ENCODE measurements at places on chromosomes 2 and 18.

GRCh38 chr18:39208729-39209128 lies 1643.1 kb upstream of the CELF4 start:
- DNase-seq = no peak

- no peak for DNase-seq
These were observed 39.4 kb upstream of the ATL2 start for GRCh38 chr2:38416296-38417036.

DNA sequence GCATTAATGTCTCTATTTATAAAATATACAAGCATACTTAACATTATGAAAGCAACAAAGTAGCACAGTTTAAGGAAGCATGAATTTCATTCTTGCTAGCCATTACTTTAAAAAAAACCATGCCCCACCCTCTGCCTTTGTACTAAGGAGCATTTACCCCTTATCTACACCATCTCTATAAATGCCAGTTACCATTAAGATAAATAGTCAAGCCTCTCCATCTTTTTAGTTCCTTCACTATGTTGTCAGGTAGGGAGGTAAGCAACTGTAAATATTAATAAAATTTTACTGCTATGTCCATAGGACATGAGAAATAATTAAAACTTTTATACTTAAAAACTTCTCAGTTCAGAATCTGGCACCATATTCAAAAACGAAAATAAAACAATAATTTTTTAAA lies 42.1 kb downstream of the ROCK1 start:
- no peak for DNase-seq

DNA sequence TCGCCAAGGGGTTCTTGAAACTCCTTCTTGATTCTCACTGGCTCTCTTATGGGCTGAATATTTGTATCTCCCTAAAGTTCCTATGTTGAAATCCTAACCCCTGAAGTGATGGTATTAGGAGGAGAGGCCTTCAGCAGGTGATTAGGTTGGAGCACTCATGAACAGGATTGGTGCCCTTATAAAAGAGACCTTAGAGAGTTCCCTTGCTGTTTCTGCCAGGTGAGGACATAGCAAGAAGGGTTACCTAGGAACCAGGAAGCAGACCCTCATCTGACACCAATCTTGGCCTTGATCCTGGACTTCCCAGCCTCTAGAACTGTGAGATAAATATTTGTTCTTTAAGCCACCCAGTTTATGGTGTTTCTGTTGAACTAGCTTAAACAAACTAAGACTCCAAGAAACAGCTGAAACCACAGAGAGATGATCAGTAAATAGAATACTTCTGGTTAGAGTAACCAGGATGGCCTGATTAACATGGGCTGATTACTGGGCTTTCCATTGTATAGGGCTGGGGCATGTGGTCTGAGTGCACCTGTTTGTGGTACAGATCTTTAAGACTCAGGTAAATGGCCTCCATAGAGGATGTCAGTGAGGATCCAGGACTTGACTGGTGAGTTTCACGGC lies 7.7 kb upstream of the CDC42EP3 start:
- DNase-seq = no peak

DNA sequence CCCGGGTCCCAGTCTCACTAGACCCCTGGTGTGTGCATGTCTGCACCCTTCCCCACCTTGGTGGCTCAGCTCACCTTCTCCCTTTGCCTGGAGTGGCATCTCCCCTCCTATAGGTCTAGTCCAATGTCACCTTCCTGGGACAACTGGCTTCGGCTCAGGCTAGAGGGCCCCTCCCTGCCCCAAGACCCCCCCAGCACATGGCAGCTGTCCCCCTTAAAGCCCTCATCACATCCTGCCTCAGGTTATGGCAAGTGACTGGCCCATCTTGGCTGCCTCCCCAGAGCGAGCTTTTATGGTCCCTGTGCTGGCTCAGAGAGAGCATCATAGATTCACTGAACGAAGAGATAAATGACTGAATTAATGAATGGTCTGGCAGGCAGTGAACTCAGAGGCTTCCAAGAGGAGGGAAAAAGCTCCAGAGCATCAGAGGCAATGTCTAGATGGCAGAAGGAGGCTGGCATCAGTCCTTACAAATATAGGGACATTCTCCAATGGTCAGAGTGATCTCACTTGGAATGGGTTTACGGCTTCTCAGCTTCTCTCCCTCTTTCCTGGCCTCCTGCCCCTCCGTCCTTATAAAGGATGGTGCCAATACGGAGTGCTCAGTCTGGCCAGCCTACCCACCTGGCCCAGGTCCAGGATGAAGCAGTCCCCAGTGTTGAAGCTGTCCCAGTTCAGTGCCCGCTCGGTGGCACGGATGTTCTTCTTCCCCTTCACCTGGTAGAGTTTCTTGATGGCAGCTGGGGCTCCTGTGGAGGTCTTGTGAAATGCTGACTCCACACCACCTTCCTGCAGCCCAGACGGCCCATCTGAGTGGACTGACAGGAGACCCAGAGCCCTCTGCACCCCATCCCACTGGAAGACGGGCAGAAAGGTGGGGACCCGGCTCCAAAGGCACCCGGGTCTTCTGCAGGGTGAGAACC lies 9.4 kb downstream of the CAPG start:
- DNase-seq = no peak

DNA sequence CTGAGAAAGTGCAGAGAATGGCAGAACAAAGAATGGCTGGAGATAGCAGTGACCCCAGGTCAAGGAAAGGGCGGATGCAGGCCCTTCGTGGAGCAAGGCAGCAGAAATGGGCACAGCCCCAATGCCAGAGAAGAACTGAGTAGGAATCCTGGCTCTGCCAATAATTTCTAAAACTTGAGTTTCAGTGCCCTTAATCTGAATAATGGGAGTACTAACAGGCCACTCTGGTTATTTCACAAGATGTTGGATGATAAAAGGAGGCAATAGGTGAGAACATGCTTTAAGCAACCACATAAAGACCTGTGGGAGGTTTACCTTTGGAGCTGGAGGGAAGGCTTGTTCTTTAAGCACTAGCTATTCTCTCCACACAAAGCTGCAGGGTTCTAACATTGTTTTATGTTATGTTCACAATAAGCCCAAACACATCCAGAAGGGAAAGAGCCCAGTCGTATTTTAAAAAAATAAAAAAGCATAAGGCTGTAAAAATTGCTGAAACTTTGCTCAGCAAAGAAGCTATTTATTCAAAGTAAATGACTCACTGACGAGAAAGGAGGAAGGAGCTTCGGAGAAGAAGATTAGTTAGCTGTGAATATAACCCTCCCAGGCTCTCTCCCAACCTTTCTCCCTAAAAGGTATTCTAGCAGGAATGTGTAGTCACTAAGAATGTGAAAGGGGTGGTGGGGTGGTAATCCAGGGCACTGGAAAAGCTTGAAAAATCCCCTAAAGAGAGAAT lies 470.2 kb downstream of the TXNL1 start:
- DNase-seq = no peak

GRCh38 chr2:36960773-36961172 lies 5.6 kb downstream of the STRN start:
- no peak for DNase-seq

DNA sequence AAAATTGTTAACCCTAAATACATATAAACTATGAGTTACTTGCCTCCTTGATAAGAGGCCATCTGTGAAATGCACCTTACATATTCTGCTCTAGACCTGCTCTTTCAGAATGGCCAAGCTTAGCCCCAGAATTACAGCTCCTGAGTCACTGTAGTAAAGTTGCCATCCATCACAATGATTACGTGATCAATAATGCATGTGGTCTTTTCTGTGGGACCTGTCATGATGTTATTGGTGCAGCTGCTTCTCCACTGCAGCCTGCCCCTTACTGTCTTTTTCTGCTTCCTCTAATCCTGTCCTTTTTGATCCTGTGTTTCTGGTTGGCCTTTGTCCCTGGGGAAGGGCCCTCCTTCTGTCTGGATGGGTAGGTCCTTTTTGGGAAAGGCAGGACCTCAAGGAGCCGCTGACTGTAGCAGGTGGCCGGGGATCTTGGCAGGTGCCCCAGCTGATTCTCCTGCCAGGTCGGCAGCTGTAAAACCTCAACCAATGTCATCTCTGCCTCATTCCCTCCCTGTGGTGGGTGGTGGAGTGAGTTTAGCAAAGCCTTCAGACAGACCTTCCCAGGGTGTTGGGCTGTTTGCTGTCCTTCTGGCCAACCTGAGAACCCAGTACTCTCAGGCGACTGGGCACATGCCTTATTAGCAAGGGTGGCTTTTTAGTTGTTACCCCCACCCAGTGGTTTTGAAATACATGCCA lies 126.2 kb upstream of the EML6 start:
- DNase-seq = no peak
